Adrenal gland (tissue), 19 donors: ENCODE measurements at places on chromosomes 13 and 19. TPM values are rescaled to one million over a fixed set of nuclear protein-coding genes. Genes with fewer than 3 reads are reported as not detected.

DNA sequence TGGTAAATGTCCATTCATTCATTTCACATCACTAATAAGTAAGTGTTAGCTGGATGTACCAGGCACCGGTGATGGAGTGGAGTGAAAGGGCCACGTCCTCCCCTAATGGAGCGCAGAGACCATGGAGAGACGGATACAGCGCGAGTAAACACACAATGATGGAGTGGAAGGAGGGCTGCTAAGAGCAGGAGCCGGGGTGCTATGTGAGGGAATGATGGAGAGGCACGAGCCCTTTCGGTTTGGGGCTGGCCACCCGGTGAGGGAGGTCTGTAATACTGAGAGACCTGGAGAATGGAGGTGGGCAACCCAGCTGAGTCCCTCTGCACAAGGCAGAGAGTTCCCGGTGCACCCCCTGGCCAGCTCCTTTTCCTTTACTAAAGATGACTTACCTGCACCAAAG lies 53.7 kb downstream of the PEPD start:
- no peak for DNase-seq

Gene ZNF235
- polyA plus RNA-seq: 2.0 TPM

- no peak for DNase-seq
Observed at GRCh38 chr19:39544226-39544903, 4.4 kb upstream of the EID2 start.

Gene CRLF1
- 51.2 TPM for polyA plus RNA-seq

- DNase-seq: no peak
Observed at GRCh38 chr13:112930192-112930591, 38.8 kb upstream of the MCF2L start.

- no peak for DNase-seq
Observed at GRCh38 chr19:30711296-30711695, 339.1 kb downstream of the ZNF536 start.

GRCh38 chr13:93344048-93344705 lies 117.6 kb downstream of the GPC6 start:
- no peak for DNase-seq

- no peak for DNase-seq
Observed at GRCh38 chr13:38191016-38191415, 158.6 kb upstream of the UFM1 start.

- no peak for DNase-seq
Observed at GRCh38 chr13:88461272-88462009, 790.3 kb downstream of the SLITRK5 start.

GRCh38 chr13:27104606-27105005 lies 67.0 kb downstream of the USP12 start:
- no peak for DNase-seq

DNA sequence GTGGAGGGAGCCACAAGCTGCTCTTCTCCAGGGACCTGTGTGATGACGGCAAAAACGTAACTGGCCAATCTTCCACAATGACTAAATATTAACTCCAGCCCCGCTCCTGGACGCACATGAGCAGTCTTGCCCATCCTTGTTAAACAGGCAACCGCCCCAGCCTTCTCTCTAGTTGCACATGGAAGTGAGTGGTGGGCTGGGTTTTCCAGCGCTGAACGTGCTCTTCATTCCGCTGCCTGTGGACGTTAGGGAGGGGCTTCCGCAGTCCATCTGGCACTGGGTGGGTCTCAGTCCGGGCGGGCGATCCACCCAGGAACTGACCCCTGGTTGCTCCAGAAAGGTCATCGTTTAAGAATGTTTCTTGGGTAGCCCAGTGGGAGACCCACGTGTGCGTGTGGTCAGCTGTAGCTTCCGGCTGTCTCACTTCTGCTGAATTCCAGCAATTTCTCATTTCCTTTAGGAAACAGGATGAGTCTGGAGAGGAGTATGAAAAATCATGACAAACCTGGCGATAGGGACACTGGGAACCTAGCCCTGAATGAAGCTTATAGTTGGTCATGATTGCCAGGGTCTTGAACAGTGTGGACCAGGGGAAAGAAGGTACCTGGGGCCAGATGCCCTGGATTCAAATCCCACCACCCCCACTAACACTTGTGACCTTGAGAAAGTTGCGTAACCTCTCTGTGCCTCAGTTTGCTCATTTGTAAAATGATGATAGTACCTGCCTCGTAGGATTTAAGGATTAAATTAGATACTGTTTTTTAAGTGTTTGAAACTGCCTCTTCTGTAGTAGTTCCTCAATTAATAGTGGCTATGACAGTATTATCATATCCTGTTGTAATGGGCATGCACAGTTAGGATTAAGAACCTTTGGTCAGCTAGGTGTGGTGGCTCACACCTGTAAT lies 92.6 kb downstream of the SIPA1L3 start:
- DNase-seq: peak; percentile 72

GRCh38 chr13:95797016-95797415 lies 120.1 kb downstream of the DNAJC3 start:
- DNase-seq: no peak

Gene PBX4
- 2.9 TPM for polyA plus RNA-seq

GRCh38 chr13:51158880-51159518 lies 47.9 kb upstream of the C13orf42 start:
- DNase-seq: no peak

Gene POGLUT2
- polyA plus RNA-seq: 1.8 TPM

DNA sequence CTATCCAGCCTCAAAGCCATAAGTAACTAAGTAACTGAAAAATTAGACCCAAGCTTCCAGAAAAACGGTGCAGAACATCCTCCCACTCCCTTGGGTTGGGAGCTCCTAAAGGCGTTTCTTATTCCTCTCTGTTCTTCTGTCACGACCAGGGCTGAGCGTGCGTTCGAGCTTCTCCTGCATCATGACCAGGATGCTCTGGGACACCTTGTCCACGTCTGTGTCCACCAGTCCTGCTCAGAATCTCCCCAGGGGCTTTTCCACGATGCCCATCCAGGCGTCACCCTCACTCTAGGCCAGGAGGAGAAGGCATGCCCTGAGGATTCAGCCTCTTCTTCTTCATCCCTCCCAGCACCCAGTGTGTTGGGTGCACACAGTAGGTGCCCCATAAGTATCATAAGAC lies 37.8 kb upstream of the GAS6 start:
- no peak for DNase-seq

Gene CYP4F11
- polyA plus RNA-seq: 2.3 TPM

- peak; percentile 83 for DNase-seq
Observed at GRCh38 chr13:90800082-90800746, 547.3 kb upstream of the MIR17HG start.

DNA sequence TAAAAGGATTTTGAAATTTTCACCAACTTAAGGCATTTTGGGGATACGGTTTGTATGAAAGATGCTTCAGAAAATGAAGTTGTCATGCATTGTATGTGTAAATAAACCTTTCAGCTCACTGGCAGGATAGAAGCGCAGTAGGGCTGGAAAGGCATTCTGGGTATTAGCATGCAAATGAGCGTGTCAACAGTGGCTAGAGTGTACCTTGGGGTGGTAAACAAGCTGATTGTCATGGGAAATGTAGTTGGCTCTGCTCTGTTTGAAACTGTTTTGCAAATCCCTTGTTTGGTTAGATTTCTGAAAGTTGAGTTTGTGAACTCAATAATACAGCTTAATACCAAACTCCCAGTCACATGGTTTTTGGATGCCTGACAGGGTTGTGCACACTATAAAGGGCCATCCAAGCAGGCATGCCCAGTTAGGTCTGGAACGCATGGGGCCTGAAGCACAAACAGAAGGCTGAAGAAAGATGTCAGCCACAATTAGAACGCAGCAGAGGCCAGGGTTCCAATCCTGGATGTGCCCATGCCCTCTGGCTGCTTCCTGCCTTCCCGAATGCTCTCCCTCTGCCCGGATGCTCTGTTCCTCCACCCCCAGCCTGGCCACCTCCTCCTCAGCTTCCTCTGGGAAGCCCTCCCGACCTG lies 14.6 kb downstream of the GSX1 start:
- DNase-seq: no peak

DNA sequence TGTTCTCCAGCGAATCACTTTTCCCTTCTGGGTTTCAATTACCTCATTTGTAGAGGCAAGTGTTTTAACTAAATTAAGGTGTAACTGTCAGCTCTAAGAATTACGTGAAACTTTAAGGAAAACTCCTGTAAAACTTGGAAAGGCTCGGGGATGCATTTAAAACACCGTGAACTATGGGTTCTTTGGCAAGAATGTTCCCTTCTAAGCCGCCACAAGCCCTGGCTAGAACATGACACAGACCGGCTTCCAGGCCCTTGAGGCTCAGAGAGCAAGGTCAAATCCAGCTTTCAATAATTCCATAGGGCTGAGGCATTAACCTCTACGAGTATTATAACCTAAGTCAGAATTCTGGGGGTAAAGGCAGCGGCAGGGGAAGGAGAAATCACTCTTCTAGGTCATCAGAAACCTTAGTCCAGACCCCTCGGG lies 685 bp downstream of the VWA8 start:
- peak; percentile 49 for DNase-seq

GRCh38 chr19:4362101-4362828 lies 18.9 kb downstream of the MPND start:
- no peak for DNase-seq

DNA sequence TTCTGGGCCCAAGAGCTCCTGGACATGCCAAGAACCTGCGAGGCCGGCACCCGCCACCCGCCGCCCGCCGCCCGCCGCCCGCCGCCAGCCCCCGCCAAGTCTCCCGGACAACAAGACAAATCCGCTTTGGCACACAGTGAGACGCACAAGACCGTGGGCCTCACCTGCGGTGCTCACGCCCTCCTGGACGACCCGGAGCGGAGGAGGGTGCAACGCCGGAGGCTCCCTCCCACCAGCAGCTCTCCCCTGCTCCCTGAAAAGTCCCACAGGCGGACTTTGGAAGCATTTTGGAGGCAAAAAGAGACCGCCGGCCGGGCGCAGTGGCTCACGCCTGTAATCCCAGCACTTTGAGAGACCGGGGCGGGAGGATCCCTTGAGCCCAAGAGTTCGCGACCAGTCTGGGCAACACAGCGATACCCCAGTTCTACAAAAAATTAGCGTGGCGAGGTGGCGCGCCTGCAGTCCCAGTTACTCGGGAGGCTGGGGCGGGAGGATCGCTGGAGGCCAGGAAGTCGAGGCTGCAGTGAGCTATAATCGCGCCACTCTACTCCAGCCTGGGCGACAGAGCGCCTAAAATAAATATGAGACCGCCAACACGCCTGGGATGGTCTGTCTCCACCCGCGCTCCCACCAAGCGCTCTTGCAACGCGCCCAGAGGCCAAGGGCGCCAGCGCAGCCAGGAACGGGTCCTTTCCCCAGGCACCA lies 783 bp downstream of the RHPN2 start:
- no peak for DNase-seq

- DNase-seq: peak; percentile 87
Observed at GRCh38 chr19:55209693-55210472, 582 bp upstream of the PTPRH start.

DNA sequence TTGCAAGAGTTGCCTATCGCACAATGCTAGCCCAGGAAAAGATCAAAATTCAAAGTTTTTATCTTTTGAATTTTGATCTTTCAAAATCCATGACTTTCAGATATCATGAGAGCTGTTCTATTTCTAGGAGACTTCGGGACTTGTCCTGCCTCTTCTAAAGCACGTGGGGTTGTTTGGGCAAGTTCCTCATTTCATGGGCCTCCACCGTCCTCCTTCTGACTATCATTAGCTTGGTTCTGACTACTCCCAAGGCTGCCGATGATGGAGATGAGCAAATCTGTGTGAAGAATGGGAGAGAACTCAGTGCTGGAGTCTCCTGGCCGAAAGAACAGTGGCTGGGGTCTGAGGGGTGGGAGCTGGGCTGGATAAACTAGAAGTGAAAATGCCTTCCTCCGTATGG lies 86.5 kb downstream of the COL4A1 start:
- DNase-seq: no peak

- DNase-seq: no peak
Observed at GRCh38 chr13:21362741-21363140, 96.4 kb downstream of the ZDHHC20 start.

DNA sequence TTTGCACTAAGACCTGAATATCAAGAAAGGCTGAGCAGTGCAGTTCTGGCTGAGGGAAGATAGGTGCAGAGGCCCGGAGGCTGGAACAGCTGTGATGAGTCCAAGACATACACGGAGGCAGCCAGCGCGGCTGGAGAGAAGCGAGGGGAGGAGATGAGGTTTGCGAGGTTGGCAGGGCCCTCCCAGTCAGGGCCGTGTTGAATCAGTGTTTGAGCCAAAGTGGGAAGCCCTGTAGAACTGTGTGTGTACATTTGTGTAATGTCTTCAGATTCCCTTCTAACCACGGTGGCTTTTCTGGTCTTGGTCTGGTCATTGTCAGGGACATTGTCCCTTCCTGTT lies 34.9 kb downstream of the PAK4 start:
- peak; percentile 62 for DNase-seq

GRCh38 chr13:36685927-36686326 lies 12.1 kb downstream of the SERTM1 start:
- no peak for DNase-seq

Gene PPP1R12C
- polyA plus RNA-seq: 251 TPM

GRCh38 chr13:25682276-25682675 lies 310.5 kb downstream of the ATP8A2 start:
- no peak for DNase-seq

DNA sequence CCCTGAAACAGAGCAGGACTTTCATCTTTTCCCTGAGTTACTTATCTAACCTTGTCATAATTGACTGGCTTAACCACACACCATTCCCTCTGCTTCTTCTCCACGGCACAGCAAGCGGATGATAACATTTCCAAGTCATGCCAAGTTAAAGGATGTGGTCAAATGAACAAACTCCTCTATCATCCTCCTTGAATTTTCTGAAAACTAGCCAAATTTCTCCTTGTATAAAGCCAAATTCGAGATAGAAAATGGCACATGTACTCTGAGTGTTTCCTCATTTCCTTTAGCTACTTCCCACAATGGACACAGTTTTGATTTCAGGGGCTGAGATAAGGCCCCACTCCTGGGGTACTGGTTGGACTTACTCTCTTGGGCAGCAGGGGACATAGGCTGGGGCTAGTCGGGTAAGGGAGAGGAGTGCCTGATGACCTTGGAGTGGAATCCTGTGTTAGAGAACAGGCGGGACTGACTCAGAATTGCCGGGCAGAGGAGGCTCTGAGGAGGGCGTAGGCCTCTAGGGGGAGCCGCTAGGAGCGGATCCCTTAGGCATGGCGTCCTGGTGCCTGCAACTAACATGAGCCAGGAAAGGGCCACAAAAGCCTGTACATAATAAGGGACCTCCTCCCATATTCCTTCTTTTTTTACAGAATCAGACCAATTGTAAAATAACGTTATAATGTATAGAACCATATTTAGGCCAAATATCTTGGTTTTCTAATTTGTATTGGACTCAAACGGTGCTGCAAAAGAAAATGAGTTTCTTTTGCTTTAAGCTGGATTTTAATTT lies 20.3 kb upstream of the TMTC4 start:
- DNase-seq: peak; percentile 80

GRCh38 chr19:32223106-32223505 lies 122.3 kb upstream of the ZNF507 start:
- DNase-seq: no peak
